ENCODE measurements at places on chromosomes 13 and 19.

- no peak for DNase-seq
These were observed 5.7 kb upstream of the RXFP2 start for GRCh38 chr13:31733647-31734046.

GRCh38 chr19:29766100-29766499, 45.7 kb upstream of the CCNE1 start:
- DNase-seq, result no peak

- DNase-seq, result no peak
These were observed 12.5 kb upstream of the MYDGF start for GRCh38 chr19:4682417-4683200.

DNA sequence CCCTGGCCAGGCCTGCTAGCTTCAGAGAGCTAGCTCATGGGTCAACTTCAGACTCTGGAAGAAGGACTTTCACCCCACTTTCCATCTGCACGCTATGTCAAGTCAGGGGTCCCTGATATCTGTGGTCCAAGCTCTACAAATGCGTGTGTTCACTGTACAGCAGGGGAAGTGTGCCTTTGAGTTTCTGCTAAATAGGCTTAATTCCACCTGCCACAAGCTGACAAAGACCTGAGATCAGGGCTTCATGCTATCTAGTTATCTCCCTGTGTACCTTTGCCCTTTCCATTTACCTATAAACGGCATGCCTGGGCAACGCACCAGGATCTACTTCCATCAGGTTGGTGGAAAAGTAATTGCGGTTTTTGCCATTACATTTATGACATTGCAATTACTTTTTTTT, 10.7 kb upstream of the SULT2A1 start:
- no peak for DNase-seq

All from SIG-M5 (cell line).